ENCODE measurements at places on chromosomes 7 and 10.

DNA sequence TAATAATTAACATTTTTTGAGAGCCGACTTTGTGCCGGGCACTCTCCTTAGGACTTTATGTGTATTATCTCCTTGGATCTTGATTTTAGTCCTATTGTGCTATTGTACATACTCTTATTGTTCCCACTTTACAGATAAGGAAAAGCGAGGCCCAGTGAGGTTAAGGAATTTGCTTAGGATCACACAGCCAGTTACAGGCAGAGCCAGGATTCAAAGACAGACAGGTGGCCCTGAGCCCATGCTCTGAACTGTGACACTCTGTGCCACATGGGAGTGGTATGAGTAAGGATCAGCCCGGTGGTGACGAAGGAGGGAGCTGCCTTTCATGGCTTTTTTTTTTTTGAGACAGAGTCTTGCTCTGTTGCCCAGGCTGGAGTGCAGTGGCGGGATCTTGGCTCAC, 15.8 kb upstream of the GNA12 start:
- DNase-seq: no peak

DNA sequence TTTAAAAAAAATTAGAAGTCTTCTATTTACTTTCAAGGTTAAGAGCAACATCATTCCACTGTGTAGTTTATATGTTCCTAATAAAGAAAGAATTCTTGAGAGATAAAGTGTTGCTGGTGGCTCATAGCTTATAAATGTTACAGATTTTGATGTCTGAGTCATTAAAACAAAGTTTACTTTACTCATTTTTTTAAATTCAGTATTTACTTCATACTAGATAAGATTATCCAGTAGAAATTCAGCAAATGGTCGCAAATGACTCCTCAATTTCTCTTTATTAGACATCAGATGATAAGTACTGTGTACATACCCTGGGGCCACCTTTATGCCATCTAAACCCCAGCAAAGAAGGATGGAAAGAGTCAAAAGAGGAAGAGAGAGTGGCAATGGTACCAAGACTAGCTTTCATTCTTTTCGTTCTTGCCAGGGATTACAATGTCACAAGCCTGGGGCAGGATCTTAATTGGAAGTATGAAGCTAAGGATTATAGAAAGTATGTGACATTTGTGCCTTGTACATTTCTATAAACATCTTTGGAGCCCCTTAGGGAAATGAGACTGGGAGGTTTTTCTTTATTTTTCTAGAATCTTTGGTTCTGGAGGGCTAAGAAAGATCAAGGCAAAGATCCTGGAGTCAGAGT, 206.1 kb downstream of the CHRM2 start:
- DNase-seq: no peak

DNA sequence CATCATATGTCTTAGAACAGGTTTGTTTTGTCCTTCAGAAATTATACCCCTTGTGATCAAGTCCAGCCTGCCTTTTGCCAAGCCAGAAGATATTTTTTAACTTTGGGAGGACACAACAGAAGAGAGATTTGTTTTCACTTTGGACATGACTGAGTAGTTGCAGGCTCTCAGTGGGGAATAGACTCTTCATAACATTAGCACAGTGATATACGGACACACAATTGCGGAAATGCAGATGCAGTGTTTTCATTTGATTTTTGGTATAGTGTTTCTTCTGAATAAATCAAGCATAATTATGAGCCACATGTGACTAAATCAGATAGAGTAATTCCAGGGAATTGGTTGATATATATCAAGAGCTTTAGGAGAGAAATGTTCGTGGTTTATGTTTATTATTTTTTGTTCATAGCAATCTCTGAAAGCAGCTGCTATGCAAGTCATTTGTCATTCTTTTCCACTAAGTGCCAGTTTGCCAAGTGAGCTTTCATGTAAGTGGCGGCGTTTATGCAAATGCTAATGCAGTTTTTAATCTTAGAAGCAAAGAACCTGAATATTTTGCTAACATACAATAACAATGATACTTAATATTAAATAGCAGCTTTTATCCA, 69.6 kb upstream of the HDAC9 start:
- no peak for DNase-seq

DNA sequence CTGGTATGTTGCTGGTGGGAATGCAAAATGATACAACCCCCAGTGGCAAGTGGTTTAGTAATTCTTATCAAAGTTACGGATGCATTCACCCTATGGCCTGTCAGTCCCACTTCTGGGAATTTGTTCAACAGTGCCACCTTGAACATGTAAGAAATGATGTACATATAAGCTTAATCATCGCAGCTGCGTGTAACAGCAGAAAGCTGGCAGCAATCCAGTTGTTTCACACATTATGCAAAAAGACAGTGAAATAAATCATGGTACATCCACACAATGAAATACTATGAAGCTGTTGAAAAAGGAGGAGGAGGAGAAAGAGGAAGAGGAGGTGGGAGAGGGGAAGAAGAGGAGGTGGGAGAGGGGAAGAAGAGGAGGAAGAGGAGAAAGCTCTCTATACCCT, 76.2 kb upstream of the MYL10 start:
- no peak for DNase-seq

DNA sequence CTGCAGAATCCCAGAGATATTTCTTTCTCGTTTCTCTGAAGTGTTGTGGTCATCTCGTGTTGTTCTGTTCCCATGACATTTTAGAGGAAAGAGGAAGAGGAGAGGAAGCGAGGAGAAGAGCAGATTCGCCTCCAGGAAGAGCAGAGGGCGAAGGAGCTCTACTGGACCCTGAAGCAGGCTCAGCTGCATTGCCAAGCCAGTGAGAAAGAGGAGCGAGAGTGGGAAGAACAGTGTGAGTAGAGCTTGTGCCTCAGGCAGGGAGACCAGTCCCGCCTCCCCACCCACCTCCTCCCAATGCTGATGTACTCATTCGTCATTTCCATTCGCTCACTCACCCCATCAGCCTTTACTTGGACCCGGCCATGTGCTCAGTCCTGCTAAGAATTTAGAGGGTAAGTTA, 50.8 kb downstream of the SH2D4B start:
- DNase-seq: no peak

DNA sequence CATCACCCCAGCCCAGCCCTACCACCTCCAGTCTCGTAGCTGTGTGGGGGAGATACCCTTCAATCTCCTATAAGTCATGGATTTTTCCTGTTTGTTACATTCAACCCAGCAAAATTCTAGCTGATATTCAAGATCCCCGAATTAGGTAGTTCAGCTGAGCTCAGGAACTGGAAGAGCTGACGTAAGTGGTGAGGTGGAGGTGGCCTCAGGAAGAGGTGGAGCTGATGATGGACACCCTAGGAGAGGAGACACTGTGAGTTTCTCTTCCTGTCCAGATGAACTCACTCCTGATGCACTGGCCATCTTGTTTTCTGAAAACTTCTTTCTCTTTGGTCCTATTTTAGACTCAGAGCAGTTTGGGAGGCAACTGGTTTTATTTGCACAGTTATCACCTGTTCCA, 90.5 kb upstream of the PITRM1 start:
- no peak for DNase-seq

GRCh38 chr7:108189733-108190388, 59.7 kb upstream of the LAMB4 start:
- no peak for DNase-seq

GRCh38 chr7:145053781-145054180, 217.9 kb upstream of the TPK1 start:
- DNase-seq: no peak

GRCh38 chr10:67618116-67618515, 77.9 kb downstream of the CTNNA3 start:
- no peak for DNase-seq

DNA sequence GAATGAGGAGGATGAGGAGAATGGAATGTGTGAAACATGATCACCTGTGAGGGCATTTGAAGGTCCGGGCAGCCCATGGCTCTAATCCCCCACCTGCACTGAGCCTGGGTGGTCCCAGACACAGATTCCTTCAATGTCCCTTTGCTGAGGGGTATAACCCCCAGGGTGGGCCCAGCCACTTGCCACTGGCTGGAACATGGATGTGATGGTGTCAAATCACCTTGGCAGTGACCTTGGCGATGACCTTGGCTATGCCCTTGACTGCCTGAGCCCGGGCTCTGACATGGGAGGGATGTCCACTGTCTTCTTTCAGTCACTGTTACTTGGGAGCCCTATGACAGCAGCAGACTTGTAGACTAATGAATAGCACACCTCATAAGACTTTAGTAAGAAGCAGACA, 44.0 kb downstream of the PRKCQ start:
- no peak for DNase-seq

DNA sequence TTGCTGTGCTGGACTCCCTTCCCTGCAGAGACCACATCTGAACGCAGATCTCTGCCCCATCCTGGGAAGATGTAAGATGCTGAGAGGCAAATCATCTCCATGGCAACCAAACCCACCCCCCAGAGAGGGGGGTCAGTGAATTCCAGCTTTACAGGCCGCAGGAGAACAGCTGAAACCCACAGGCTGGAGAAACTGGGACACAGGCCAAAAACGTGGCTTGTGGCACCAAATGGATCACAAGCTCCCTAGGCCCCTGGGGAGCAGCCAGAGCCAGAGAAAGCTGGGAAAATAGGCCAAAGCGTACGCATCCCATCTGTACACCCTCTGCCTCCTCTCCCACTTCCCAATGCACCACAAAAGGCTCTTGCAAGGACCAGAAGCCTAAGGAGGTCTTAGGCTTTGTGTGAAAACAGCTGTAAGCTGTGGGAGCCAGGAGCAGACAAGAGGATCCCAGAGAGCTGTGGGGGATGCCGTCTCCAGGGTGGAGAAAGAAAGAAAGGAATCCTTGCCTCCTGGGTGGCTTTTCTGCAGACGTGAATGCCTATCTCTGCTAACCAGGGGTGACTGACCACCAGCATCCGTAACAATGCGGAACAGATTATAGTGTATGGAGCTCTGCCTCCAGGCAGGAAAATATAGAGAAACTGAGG, 59.5 kb downstream of the TMEM130 start:
- peak; percentile 98 for DNase-seq

GRCh38 chr10:9898633-9899395, 1118.9 kb upstream of the CELF2 start:
- no peak for DNase-seq

GRCh38 chr7:116224492-116225098, 14.3 kb downstream of the TES start:
- DNase-seq: no peak

GRCh38 chr7:94391726-94392392, 2.8 kb upstream of the COL1A2 start:
- no peak for DNase-seq

DNA sequence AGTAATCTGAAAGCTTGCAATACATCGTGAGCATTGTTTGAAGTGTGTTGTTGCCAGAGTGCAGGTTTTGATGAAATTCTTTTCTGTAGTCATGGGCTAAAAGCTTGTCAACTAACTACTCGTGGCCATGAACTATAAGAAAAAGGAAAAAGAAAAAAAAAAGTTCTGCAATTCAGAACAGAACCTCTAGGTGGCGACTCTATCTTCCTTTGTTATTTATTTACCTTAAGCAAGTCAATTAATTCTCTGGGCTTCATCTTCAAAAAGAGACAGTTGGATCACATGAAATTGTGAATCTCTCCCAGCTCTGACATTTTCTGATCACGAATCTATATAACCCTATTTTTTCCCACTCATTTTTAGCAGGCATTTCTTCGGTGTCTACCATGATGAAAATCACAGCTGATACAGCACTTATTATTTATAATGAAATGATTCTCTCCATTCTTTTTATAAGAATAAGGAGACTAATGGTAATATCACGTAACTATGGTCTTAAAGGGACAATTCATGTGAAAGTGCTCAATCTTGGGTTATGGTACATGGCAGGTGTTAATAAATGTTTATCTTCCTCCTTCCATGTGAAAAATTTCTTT, 18.8 kb downstream of the TMEM196 start:
- peak; percentile 10 for DNase-seq

DNA sequence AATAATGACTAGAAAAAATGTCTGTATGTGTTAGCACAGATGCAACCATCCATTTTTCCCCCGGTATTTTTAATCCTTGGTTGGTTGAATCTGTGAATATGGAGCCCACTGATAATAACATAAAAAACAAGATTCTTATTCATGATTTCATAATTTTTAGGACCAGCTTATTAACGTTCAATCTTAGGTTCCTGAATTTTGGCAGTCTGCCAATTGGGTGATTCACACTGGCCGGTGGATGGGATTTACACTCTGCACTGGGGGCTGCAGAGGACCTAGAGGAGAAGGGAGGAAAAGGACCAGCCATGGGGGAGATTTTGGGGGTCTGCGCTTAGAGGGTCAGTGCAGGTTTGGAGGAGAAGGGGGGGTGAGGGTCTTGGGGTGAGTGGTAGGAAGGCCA, 327.9 kb downstream of the ACTR3B start:
- DNase-seq: no peak

- DNase-seq: no peak
These were observed 22.2 kb downstream of the DNAJB12 start for GRCh38 chr10:72332423-72333111.

- no peak for DNase-seq
These were observed 9.9 kb upstream of the STEAP2 start for GRCh38 chr7:90201500-90202195.

DNA sequence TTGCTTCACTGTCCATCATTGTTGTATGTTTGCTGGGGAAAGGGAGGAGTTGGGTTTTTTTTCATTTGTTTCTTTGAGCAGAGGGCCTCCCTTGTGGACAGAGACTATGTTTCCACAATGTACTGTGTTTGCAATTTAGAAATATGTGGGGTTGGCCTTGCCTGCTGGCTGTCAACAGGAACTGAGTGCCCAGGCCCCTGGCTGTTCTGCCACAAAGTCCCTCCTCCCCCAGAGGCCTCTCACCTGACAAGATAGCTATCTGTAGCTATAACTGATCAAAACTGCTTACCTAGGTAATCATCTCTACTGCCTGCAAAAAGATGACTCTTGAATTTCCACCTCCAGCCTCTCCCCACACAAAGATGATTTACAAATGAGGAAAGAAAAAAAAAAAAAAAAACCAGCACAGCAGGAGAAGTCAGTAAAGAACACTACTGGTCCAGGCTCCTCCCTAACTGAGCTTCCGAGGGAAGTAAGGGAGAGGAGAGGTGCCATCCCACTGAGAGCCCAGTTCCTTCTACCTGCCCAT, 121.8 kb downstream of the SGMS1 start:
- DNase-seq: no peak

- DNase-seq: no peak
These were observed 27.4 kb upstream of the GDI2 start for GRCh38 chr10:5840314-5841307.

GRCh38 chr10:51643734-51644133, 55.7 kb downstream of the CSTF2T start:
- DNase-seq: no peak

DNA sequence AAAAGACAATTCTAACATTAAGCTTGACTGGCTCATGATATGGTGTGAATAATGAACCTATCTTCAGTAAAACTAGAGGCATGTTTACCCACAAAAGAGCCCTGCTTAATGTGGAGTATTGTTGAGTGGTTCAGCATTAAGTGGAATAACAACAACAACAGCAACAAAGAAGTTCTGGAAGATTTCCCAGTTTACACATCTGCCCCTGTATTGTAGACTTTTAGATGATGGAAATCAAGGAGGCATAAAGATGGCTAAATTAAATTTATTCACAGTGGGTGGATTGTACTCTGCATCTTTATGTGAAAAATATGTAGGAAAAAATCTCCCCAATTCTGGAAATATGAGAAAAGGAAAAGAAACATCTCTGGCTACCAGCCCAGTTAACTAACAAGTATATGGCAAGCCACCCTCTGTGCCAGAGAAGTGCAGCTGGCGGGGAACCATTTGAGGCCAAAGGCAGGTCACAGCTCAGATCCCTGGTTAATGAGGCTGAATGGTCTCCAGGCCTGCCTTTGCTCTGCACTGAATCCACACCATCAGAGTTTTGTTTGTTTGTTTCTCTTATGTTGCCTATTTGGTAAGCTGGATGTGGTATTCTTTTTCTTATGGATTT, 186.0 kb downstream of the SEMA3D start:
- DNase-seq: peak; percentile 90
